ENCODE measurements at places on chromosomes 7 and 10.

GRCh38 chr7:110941385-110941784 is 149.5 kb upstream of the LRRN3 start:
- DNase-seq, result no peak

GRCh38 chr7:70614237-70615045 is 517.5 kb upstream of the GALNT17 start:
- no peak for DNase-seq

DNA sequence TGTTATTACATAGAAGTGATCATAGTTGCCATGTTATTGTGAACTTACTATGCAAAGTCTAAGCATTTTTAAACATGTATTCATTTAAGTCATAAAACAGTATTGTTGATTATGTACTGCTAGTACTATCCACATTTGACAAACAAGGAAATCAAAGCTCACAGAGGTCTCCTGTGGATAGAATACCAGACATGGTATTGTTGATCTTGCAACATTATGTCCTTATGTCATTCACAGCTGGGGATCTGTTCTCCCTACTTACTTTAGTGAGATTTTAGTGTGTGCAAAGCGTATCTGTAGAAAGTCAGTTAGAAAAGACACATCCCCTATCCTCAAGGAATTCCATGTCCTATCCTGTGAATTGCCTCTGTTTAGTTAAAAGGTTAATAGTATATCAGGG is 106.1 kb downstream of the SND1 start:
- no peak for DNase-seq

- DNase-seq, result no peak
These were observed 7.2 kb upstream of the REPIN1 start for GRCh38 chr7:150361402-150361801.

GRCh38 chr10:51789118-51789517 is 89.7 kb upstream of the CSTF2T start:
- DNase-seq, result no peak

GRCh38 chr7:66697449-66698438 is 42.8 kb upstream of the RABGEF1 start:
- DNase-seq, result no peak

DNA sequence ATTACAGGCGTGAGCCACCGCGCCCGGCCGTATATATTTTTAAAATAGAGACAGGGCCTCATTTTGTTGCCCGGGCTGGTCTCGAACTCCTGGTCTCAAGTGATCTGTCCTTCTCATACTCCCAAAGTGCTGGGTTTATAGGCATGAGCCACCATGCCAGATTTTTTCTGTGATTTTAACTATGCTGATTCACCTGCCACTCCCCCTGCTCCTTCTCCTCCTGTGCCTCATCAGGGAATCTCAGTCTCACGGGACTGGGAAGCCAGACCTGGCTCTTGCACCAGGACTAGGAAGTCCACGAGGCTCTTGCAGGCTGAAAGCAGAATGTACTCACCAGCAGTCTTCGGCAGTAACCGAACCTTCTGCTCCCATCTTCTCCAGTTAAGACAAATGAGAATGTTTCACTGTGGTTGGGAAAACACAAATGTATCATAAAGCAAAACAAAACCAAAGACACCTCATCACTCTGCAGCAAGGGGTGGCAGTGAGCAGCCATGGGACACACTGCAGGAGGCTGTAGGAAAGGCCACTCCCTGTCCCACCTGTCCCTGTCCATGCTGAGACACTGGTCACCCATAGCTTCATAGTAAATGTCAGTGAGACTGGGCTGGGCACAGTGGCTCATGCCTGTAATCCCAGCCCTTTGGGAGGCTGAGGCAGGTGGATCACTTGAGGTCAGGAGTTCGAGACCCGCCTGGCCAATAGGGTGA is 78.7 kb upstream of the MKRN1 start:
- no peak for DNase-seq

- DNase-seq, result no peak
These were observed 70.7 kb upstream of the LRRC18 start for GRCh38 chr10:49010295-49010694.

- DNase-seq, result no peak
These were observed 276.3 kb downstream of the GALNT17 start for GRCh38 chr7:71408271-71408670.

DNA sequence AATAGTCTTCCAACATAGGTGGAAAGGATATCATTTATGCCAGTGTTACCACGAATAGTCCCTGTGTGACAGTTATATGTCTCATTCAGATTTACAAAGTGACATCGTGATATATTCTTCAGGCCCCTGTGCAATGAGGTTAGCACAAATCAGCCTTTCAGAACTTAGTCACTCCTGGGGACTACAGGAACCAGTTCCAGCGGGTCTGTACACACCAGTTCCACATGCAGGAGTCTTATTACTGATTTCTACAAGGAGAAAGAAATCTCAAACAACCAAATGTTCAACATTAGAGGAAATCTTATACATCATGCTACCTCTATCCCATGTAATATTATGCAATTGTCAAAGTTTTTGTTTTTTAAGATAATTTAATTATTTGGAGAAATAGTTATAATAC is 4.4 kb upstream of the WDR91 start:
- DNase-seq, result no peak

- DNase-seq, result no peak
These were observed 98.4 kb upstream of the EEPD1 start for GRCh38 chr7:36054637-36055036.

GRCh38 chr7:92546856-92547497 is 18.4 kb downstream of the RBM48 start:
- no peak for DNase-seq

GRCh38 chr10:1206601-1207000 is 150.4 kb downstream of the WDR37 start:
- DNase-seq, result no peak

DNA sequence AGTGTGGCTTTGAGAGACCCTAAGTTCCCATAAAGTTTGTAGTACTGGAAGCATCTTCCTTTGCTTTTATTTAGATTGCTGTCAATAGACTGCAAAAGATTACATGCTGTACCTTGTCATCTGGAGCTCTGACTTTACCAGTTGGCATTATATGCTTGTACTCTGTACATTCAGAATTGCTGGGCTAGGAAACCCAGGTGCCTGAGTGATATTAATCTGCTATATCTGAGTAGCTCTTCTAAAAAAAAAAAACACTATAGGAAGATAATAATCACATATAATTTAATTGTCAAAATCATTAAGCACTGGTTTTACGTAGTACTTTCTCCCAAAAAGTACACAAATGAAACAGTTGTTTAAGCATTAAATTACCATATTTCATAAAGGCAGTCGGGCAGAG is 12.3 kb downstream of the GATA3 start:
- DNase-seq, result no peak

GRCh38 chr7:155846156-155846555 is 33.9 kb upstream of the SHH start:
- DNase-seq, result no peak

GRCh38 chr7:73973091-73973490 is 54.9 kb upstream of the ELN start:
- DNase-seq, result no peak

DNA sequence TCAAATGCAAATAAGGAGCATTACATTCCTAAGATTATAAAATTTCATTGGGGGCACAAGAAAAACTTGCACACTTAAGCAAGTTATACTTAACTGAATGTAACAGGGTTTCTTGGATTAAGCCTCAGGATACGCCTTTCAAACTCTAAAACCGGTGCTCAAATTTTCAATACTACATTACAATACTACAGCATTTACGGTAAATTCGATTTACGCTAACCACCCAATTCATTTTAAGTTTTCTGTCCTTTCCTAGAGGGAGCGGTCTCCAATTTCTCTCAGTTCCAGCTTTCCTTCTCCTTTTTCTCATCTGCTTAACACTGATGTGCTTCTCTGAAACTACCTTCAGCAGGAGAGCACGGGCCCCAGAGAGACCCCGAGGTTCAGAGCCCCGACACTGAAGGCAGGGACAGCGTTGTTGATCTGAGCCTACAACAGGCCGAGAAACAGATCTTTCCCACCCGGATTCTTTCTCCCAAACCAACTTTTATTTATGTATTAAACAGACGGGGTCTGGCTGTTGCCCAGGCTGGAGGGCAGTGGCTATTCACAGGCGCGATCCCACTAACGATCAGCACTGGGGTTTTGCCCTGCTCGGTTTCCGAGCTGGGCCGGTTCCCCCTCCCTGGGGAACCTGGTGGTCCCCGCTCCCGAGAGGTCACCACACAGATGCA is 798 bp downstream of the ZNF425 start:
- no peak for DNase-seq

DNA sequence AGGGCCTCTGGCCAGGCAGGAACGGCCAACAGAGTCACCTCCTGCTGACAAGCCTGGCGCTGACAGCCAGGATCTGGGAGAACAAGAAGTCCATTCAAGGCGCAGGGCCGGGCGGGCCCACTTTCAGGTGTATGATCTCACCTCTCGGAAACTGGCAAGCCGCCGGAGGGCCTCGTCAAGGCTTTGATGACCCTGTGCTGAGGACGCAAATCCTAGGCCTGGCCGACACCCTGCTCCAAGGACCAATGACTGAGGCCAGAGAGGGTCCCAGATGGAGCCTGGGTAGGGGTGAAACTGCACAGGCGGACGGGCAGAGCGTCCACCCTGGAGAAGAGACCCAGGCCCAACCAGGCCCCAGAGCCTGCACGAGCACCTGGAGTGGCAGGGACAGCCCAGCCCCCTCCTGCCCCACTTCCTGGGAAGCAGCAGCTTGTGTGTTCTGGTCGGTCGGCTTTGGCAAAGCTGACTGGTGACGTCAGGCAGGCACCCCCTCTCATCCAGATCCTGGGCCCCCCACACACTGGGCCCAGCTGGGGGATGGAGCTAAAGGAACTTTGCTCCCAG is 30.6 kb downstream of the MYL10 start:
- DNase-seq, result no peak

- no peak for DNase-seq
These were observed 278.2 kb upstream of the IMMP2L start for GRCh38 chr7:111840528-111840927.

DNA sequence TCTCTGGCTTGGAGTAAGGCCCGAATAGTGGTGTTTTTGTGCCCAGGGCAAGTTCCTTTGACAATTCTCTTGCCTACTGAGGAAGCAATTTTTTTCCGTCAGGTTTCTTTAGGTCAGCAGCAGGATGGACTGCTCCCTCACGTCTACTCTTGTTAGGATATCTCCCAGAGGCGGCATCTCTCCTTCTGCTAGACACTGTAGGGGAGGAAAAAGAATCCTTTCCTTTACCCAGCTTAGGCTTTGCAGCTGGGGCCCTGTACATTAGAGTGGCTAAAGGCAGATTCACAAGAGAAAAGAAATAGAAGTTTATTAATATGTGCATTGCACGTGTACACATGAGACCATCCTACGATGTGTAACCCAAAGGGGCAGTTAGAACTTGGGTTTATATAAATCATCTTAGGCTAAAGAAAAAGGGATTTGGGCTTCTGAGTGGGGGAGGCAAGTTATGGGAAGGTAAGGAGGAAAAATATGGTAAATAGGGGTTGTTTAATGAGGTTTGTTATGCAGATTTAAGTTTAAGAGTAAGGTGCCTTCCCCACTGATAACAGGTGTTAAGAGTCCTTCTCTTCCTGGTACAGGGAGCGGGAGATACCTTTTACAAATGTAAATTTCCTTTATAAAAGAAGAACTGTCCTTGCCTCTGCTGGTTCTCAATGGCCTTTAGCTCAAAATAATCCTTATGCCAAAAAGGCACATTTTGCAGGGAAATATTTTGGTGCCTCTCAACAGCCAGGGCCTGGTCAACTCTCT is 156.4 kb downstream of the AOAH start:
- DNase-seq, result no peak

- DNase-seq, result no peak
These were observed 5.9 kb upstream of the PTF1A start for GRCh38 chr10:23186178-23186577.

GRCh38 chr10:120833222-120833928 is 17.8 kb upstream of the WDR11 start:
- no peak for DNase-seq

DNA sequence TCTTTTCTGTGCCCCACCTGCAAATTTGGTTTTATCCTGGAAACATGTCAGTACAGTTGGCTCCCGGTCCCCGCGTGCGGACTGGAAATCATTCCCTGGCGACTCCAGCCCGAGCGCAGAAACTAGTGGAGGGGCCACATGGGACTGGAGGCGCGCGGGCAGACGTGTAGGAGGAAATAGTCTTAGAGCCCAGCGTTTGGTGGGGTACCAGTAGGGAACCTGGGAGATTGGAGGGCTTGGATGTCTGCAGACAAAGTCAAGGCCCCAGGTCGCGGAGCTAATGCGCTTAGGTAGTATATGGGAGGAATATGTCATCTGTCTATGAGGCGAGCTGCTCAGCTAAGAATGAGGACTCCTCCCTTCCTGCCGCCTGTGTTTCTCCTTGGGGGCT is 1.3 kb downstream of the GALNT17 start:
- DNase-seq, result no peak

- peak; percentile 12 for DNase-seq
These were observed 171.2 kb upstream of the COL1A2 start for GRCh38 chr7:94223375-94224084.

DNA sequence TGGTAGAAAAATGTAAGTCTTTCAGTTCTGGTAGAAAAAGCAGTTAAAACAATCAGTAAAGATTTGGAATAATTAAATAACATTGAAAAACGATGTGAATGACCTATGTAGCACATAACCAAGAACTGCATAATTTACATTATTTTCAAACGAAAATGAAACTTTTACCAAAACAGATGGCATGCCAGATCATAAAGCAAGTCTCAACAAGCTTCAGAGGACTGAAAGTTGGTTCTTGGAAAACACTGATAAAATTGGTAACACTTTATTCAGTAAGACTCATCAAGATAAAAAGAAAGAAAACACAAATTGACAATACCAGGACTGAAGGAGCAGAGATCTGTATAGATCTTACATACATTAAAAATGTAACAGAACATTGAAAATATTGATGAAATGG is 92.8 kb downstream of the VIPR2 start:
- no peak for DNase-seq

DNA sequence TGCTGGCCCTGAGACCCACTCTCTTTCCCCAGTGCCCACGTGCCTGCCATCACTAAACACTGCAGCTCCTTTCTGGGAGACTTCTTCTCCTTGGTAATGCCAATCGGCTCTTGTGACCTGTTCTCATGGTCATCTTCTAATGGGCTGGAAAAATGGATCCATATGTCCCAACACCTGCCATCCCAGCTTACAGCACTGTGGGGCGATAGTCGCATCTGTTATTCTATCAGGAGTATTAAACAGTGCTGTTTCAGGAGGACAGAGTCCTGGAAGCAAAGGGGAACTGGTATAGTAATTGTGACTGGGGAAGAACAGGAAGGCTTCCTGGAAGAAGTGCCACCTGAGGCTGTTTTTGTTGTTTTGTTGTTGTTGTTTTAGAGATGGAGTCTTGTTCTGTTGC is 411.2 kb downstream of the GLRX3 start:
- DNase-seq, result no peak

DNA sequence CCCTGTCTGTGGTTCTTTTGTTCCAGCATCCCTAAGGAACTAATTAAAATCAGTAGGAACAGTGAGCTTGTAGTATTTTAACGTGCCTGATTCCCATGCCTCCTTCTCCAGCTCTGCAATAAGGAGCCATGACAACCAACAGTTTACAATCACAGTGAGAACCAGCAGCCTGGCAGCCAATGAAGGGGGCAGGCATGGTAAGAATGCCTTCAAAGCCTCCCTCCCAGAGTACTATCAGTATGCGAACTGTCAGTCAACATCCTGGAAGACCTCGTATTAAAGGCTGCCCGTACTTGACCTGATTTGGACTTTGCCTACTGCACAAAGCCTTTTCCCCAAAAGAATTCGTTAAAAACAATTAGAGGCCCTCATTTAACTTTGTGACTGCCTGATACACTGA is 7.7 kb downstream of the ZPBP start:
- no peak for DNase-seq
